ENCODE measurements at places on chromosomes 11 and 22.
A peak's percentile ranks its signal among the peaks of the same experiment; 100 is the strongest.

DNA sequence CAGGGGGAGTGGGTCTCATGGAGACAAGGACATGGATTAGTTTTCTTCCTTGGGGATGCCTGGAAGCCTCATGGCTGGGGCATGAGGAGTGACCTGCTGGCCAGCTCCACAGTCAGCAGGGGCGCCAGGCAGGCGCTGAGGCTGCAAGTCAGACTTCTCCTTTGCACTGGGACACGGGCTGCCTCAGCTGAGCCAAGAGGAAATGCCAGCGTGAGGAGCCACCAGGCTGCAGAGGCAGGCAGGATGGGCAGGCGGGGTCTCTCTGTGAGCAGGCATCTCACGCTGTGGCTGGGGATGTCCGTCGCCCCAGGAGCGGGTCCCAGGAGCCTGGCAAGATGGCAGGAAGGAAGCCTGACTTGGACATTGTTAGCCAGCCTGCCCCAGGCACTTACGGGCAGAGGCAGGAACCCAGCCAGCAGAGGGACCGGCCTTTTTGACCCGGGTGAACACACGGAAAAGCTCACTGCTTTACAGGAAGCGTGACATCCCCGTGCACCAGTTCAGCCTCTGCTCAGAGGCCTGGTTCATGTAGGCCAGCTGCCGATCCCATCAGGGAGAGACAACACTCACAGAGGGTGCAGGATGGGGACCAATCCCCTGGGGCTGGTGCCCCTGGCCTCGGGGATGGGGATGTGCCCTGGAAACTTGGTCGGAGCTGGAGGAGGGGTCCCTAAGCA lies 10.2 kb downstream of the GNB1L start:
- no peak for DNase-seq

DNA sequence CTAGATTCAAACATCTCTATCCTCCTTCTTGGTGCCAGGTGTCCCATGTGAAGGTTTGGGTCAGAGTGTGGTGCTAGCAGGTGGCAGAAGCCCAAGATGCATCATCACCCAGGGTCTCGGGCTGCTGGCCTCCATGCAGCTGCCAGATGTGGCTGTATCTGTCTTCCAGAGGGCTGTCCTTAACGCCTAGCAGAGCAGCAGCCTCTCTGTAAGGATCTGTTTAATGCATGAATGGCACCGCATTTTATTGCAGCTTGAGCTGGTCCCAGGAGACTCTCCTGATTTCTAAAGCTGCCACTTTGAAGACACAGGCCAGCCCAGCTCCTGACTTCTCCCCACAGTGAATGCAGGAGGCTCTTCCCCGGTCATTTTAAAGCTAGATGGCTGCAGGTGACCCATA lies 26.3 kb downstream of the SLC1A2 start:
- DNase-seq: peak; percentile 32

GRCh38 chr11:111456859-111457730 lies 55.1 kb downstream of the BTG4 start:
- no peak for DNase-seq

GRCh38 chr22:27597703-27598444 lies 203.7 kb downstream of the MN1 start:
- DNase-seq: peak; percentile 11
